Cardiac fibroblast (primary cell): ENCODE measurements at places on chromosomes 2 and 18.

- no peak for DNase-seq
Observed at GRCh38 chr2:238786379-238786778, 61.5 kb upstream of the TWIST2 start.

- DNase-seq = peak; percentile 92
Observed at GRCh38 chr18:28204154-28204553, 27.2 kb upstream of the CDH2 start.

GRCh38 chr18:55694291-55694690 lies 106.3 kb upstream of the TCF4 start:
- peak; percentile 45 for DNase-seq

GRCh38 chr2:55843096-55843993 lies 80.2 kb downstream of the EFEMP1 start:
- peak; percentile 95 for DNase-seq

DNA sequence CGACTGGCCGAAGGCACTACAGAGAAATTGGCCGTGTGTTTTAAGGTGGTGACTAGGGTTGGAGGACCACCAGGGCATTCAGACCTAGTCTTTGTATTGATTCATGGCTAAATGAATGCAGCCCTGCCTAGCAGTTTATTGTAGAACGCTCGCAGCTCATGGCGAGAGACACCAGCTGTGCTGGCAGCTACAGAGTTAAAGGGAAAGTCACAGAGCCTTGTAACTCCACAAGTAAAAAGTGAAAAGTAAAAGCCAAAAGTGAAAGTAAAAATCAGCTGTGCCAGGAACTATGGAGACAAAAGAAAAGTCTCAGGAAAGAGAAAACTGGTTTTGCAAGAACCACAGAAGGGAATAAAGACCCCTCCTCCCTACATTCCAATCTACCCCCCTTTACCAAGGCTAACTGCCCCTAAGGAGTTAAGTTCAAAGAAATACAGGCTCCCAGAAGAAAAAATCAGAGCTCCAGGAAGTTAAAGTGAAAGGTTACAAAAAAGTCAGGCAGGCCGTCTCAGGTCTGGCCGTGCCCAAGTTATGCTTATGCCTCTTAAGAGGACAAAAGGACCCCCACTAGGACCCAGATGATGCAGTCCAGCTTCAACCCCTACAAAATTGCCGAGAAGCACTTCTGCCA lies 46.4 kb upstream of the SELENOI start:
- peak; percentile 79 for DNase-seq

- no peak for DNase-seq
Observed at GRCh38 chr2:232951891-232952290, 61.2 kb downstream of the NGEF start.

DNA sequence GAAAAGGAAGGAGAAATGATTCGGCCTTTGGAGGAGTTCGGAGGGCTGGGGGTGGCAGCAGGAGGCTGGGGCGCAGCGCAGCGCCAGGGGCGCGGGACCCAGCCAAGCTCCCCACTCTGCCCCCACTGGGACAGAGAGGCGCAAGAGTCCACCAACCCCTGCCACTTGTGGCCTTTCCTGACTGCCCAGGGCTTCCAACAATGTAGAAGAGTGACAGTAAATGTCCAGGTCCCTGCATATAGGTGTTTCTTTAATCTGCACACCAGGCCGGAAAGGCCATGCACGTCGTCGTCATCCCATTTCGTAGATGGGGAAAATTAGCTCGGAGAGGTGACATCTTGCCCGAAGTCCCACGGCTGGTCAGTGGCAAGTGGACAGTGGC lies 96.6 kb downstream of the INHBB start:
- no peak for DNase-seq

- no peak for DNase-seq
Observed at GRCh38 chr2:11811036-11811654, 64.7 kb downstream of the LPIN1 start.

- DNase-seq = no peak
Observed at GRCh38 chr2:216858312-216858711, 1.6 kb downstream of the TNP1 start.

GRCh38 chr2:44320832-44321231 lies 40.5 kb downstream of the PREPL start:
- no peak for DNase-seq

DNA sequence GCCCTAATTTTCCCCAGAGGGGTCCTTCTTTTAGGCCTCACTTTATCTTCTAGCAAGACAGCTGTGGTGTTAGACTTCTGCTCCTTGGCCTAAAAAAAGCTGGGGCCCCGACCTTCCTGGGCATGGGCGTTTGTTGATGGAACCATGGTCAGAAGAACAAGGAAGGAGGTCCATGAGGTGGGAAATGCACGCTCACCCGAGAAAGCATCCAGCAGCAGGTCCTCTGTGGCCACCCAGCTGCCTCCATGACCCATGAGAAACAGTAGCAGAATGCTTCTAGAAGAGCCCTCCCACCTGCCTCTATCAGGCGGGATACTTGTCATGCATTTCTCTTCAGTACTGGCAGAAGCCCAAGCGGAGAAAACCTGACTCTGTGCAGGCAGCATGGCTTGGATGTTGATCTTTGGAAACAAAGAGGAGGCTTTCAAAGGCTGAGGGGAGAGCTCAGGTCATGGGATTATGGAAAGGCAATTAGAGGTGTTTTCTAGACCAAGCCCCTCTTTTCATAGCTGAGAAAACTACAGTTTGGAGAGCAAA lies 249.1 kb downstream of the FAM210A start:
- DNase-seq = no peak

DNA sequence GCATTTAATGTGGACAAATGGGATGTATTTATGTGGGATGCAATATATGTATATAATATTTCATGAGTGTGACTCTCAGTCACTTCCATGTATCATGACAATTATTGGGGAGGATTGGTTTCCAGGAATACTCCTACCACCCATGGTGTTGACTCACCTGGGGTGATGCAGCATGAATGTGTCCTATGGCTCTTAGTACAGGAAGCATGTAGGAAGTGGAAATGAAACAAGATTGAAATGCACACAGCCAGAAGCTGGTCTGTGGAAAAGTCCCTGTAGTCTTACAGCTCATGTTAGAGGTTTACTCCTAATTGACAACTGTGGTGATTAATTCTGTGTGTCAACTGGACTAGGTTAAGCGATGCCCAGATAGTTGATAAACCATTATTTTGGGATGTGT lies 89.3 kb upstream of the HAAO start:
- no peak for DNase-seq

- peak; percentile 58 for DNase-seq
Observed at GRCh38 chr2:171160956-171161740, 455 bp upstream of the TLK1 start.
